Activated CD4-positive, alpha-beta T cell treated with anti-CD3 and anti-CD28 coated beads, Interleukin-2, amount 10 ng/mL, durations not matched to agents 7 days and 5 days (primary cell): ENCODE measurements at places on chromosomes 4 and X. TPM values are rescaled to one million over a fixed set of nuclear protein-coding genes. Genes with fewer than 3 reads are reported as not detected.

- H3K27me3 ChIP-seq, result peaks cover 3% of the 10 kb centered on the region
- H3K4me1 ChIP-seq, result no peaks in the 10 kb centered on the region
- no peaks in the 10 kb centered on the region for H3K36me3 ChIP-seq
- H3K4me3 ChIP-seq, result no peak overlapping the region
Measured at GRCh38 chr4:183996868-183997267, 91.8 kb downstream of the STOX2 start.

- H3K4me1 ChIP-seq, result no peaks in the 10 kb centered on the region
- no peak overlapping the region for H3K4me3 ChIP-seq
- no peak overlapping the region for H3K27ac ChIP-seq
- no peaks in the 10 kb centered on the region for H3K36me3 ChIP-seq
- H3K27me3 ChIP-seq, result no peaks in the 10 kb centered on the region
- DNase-seq, result peak; percentile 33
Measured at GRCh38 chr4:69881173-69881773, 21.3 kb upstream of the SULT1E1 start.

GRCh38 chrX:27186671-27187070 is 276.5 kb downstream of the PPP4R3C start:
- H3K27me3 ChIP-seq, result no peaks in the 10 kb centered on the region
- no peak overlapping the region for H3K27ac ChIP-seq
- no peak overlapping the region for H3K4me3 ChIP-seq
- H3K4me1 ChIP-seq, result no peaks in the 10 kb centered on the region
- H3K36me3 ChIP-seq, result no peaks in the 10 kb centered on the region

- H3K4me3 ChIP-seq, result no peak overlapping the region
- no peaks in the 10 kb centered on the region for H3K27me3 ChIP-seq
- no peak for DNase-seq
- no peaks in the 10 kb centered on the region for H3K36me3 ChIP-seq
- H3K4me1 ChIP-seq, result no peaks in the 10 kb centered on the region
Measured at GRCh38 chrX:6770936-6771335, 236.0 kb upstream of the VCX3A start.

DNA sequence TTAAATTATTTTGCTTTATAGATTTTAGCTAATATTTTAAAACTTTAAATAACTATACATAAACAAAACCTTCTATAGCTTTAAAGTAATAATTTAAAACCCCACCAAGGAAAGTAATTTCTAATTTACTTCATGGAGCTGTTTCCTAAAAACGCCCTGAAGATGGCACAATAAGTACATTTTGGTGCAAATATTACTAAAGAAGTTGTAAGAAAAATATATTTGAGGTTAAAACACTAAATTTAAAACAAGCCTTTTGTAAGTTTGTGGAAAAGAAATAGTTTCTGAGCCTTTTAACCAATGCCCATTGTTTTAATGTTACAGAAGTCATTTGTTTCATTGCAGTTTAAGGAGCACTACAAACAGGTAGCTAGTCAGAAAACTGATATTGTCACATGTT is 137.4 kb upstream of the AGA start:
- H3K4me1 ChIP-seq, result no peaks in the 10 kb centered on the region
- H3K27ac ChIP-seq, result no peak overlapping the region
- DNase-seq, result no peak
- no peaks in the 10 kb centered on the region for H3K27me3 ChIP-seq
- no peaks in the 10 kb centered on the region for H3K36me3 ChIP-seq
- no peak overlapping the region for H3K4me3 ChIP-seq

GRCh38 chrX:149069899-149070298 is 435.2 kb downstream of the IDS start:
- DNase-seq, result no peak
- H3K36me3 ChIP-seq, result no peaks in the 10 kb centered on the region
- no peak overlapping the region for H3K27ac ChIP-seq
- peaks cover 7% of the 10 kb centered on the region for H3K4me1 ChIP-seq
- H3K4me3 ChIP-seq, result no peak overlapping the region
- no peaks in the 10 kb centered on the region for H3K27me3 ChIP-seq

DNA sequence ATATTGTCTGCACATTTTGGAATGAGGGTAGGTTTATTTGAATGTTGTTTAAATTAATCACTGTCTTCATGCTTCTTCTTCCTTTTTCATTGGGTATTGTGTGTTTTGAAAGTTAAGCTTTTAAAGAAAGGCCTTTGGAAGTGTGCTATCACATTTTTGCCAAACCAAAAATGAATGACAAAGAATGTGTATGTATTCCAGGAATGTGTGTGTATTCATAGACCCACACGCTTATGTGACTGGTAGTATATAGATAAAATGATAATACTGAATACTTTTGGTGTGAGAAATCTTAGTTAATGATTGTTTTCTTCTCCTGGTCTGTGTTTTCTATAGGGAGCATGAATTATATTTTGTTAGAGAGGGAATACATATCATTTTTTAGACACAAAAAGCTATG is 404.4 kb downstream of the TLL1 start:
- peaks cover 5% of the 10 kb centered on the region for H3K4me1 ChIP-seq
- no peaks in the 10 kb centered on the region for H3K27me3 ChIP-seq
- no peak overlapping the region for H3K27ac ChIP-seq
- no peak overlapping the region for H3K4me3 ChIP-seq
- no peak for DNase-seq

DNA sequence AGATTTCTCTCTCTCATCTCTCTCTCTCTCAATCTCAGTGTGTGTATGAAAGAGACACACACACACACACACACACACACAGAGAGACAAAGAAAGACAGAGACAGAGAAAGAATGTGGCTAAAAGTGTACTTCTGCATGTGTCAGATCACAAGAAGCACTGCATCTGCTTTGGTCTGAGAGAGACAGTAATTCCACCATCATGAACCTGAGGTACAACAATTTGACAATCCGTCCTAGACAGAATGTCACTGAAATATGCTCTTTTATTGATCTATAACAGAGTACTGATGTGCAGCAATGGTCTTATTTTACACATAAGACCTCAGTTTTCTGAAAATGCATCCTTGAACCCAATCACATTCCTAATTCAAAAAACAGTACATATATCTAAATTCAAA is 576.2 kb upstream of the SMIM31 start:
- H3K4me1 ChIP-seq, result no peaks in the 10 kb centered on the region
- DNase-seq, result no peak
- H3K27ac ChIP-seq, result no peak overlapping the region
- no peaks in the 10 kb centered on the region for H3K27me3 ChIP-seq
- no peak overlapping the region for H3K4me3 ChIP-seq

DNA sequence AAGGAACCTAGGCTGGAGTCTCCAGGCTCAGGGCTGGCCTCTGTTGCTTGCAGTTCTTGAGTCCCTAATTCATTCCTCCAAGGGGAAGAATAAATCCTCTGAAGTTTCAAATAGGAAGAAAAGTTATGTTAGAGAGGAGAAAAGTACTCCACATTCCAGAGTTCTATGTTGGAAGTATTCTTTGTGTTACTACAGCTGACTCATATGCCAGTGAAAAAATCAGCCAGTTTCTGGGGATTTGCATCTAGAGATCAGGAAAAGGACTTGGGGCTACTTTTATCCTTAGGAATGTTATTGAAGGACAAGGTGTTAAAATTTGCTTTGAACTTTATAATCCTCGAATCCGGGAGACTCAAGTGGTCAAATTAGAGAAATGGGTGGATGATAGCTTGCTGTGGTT is 11.7 kb upstream of the NUDT9 start:
- no peaks in the 10 kb centered on the region for H3K36me3 ChIP-seq
- DNase-seq, result no peak
- H3K4me1 ChIP-seq, result peaks cover 21% of the 10 kb centered on the region
- H3K27ac ChIP-seq, result no peak overlapping the region
- peaks cover 13% of the 10 kb centered on the region for H3K27me3 ChIP-seq

GRCh38 chr4:2049811-2050210 is 9.3 kb upstream of the NAT8L start:
- no peak overlapping the region for H3K4me3 ChIP-seq
- no peaks in the 10 kb centered on the region for H3K36me3 ChIP-seq
- H3K4me1 ChIP-seq, result no peaks in the 10 kb centered on the region
- H3K27me3 ChIP-seq, result peaks cover 20% of the 10 kb centered on the region
- H3K27ac ChIP-seq, result no peak overlapping the region

- no peak overlapping the region for H3K27ac ChIP-seq
- peaks cover 13% of the 10 kb centered on the region for H3K4me1 ChIP-seq
- H3K36me3 ChIP-seq, result peaks cover 70% of the 10 kb centered on the region
- no peak overlapping the region for H3K4me3 ChIP-seq
Measured at GRCh38 chr4:99038213-99038612, 42.7 kb downstream of the METAP1 start.

- no peak overlapping the region for H3K4me3 ChIP-seq
- H3K27me3 ChIP-seq, result peaks cover 28% of the 10 kb centered on the region
- no peaks in the 10 kb centered on the region for H3K36me3 ChIP-seq
- DNase-seq, result no peak
- H3K27ac ChIP-seq, result no peak overlapping the region
Measured at GRCh38 chr4:2051086-2051485, 8.0 kb upstream of the NAT8L start.

- H3K27ac ChIP-seq, result no peak overlapping the region
- peaks cover 9% of the 10 kb centered on the region for H3K27me3 ChIP-seq
Measured at GRCh38 chr4:145251391-145251790, 71.0 kb upstream of the OTUD4 start.

DNA sequence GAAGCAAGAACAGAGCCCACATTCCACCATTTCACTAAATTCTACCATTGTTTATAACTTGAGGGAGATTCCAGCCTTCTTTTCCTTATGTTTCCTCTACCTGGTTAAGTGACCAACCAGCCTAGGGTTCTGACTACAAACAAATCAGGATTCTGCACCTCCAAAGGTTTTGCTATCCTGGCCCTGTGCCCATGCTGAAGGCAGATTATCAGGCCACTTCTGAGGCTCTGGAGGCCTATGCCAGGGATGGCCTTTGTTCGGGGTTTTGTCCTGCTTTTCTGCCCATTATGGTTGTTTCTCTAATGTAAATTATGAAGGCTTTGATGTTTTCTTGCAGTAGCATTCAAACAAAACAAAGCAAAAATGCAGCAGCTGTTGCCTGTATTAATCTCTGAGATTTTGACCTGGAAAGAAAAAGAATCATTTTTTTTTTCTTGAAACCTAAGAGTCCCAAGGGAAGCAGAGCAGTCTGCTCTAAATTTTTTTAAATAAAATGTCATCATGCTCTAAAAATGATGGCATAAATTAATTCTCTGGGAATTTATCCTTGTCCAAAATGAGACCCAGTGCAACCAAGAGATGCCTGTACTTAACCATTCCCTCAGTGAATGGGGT is 55.6 kb downstream of the RNF150 start:
- H3K36me3 ChIP-seq, result no peaks in the 10 kb centered on the region
- no peaks in the 10 kb centered on the region for H3K27me3 ChIP-seq
- H3K4me1 ChIP-seq, result no peaks in the 10 kb centered on the region
- no peak for DNase-seq

GRCh38 chr4:42371305-42372252 is 25.7 kb upstream of the SHISA3 start:
- H3K36me3 ChIP-seq, result no peaks in the 10 kb centered on the region
- peaks cover 12% of the 10 kb centered on the region for H3K27me3 ChIP-seq
- no peak overlapping the region for H3K4me3 ChIP-seq
- DNase-seq, result peak; percentile 23
- no peaks in the 10 kb centered on the region for H3K4me1 ChIP-seq
- H3K27ac ChIP-seq, result no peak overlapping the region

DNA sequence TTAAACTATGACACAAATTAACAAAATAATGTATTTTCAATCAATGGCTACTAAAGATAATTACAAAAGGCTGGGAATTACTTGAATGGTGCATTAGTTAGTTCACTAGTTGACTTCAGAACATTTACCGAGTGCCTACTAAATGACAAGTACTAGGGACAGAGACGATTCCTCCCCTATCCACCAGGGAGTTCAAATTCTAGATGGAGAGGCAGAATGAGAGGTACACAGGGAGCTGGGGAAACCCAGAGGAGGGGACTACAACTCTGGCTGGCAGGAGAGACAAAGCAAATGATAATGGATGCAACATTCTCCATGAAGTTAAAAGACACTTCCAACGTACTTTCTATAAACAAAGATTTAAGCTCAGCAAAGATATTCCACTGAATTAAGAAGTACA is 43.1 kb upstream of the MCF2 start:
- H3K4me1 ChIP-seq, result peaks cover 4% of the 10 kb centered on the region
- peaks cover 44% of the 10 kb centered on the region for H3K36me3 ChIP-seq
- H3K27ac ChIP-seq, result no peak overlapping the region
- H3K4me3 ChIP-seq, result no peak overlapping the region
- no peaks in the 10 kb centered on the region for H3K27me3 ChIP-seq

DNA sequence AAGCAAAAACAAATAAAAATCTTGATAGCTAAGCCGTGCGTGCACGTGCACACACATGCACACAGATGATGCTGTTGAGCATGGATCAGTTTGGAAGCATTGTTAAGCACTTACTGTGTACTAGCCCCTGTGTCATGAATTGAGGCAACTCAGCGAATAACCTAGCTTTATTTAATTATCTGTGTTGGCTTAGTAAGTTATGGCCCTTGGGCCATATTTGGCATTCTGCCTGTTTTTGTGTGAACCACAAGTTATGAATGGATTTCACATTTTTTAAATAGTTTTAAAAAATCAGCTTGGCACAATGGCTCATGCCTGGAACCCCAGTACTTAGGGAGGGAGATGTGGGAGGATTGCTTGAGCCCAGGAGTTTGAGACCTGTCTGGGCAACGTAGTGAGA is 113.6 kb upstream of the CBLL2 start:
- no peak overlapping the region for H3K4me3 ChIP-seq
- no peak overlapping the region for H3K27ac ChIP-seq
- H3K27me3 ChIP-seq, result peaks cover 1% of the 10 kb centered on the region
- DNase-seq, result no peak
- H3K36me3 ChIP-seq, result no peaks in the 10 kb centered on the region

GRCh38 chr4:89562746-89563145 is 255.1 kb upstream of the GPRIN3 start:
- no peak overlapping the region for H3K4me3 ChIP-seq
- no peak overlapping the region for H3K27ac ChIP-seq
- no peak for DNase-seq

- H3K4me1 ChIP-seq, result no peaks in the 10 kb centered on the region
- H3K4me3 ChIP-seq, result no peak overlapping the region
- no peak for DNase-seq
- H3K27me3 ChIP-seq, result no peaks in the 10 kb centered on the region
- H3K27ac ChIP-seq, result no peak overlapping the region
- no peaks in the 10 kb centered on the region for H3K36me3 ChIP-seq
Measured at GRCh38 chrX:35682476-35682875, 115.7 kb upstream of the MAGEB16 start.

GRCh38 chrX:66633541-66633940 is 5.3 kb downstream of the EDA2R start:
- no peaks in the 10 kb centered on the region for H3K36me3 ChIP-seq
- H3K27ac ChIP-seq, result no peak overlapping the region
- no peak overlapping the region for H3K4me3 ChIP-seq
- no peak for DNase-seq
- no peaks in the 10 kb centered on the region for H3K27me3 ChIP-seq
- peaks cover 10% of the 10 kb centered on the region for H3K4me1 ChIP-seq

The SPANXN4 gene
- total RNA-seq, result not detected

The GPRIN3 gene
- 51.1 TPM for total RNA-seq

The OTUD6A gene
- total RNA-seq, result not detected

The FREM3 gene
- not detected for total RNA-seq

The MSN gene
- 617 TPM for total RNA-seq

The OGT gene
- 362 TPM for total RNA-seq

The NALF2 gene
- 0.15 TPM for total RNA-seq

The GPM6B gene
- total RNA-seq, result not detected

The SLC9B1 gene
- total RNA-seq, result 1.9 TPM

The MAGEA9 gene
- total RNA-seq, result not detected

The GLUD2 gene
- total RNA-seq, result 0.27 TPM
